Activated CD8-positive, alpha-beta memory T cell treated with anti-CD3 and anti-CD28 coated beads, Interleukin-2, amount 10 ng/mL, durations not matched to agents 7 days and 5 days (primary cell): ENCODE measurements at places on chromosomes 7 and 10. TPM values are rescaled to one million over a fixed set of nuclear protein-coding genes. Genes with fewer than 3 reads are reported as not detected.

FAM185A gene
- 9.8 TPM for total RNA-seq

ELAPOR2 gene
- 3.3 TPM for total RNA-seq

FEZF1 gene
- total RNA-seq, result not detected

TUBAL3 gene
- not detected for total RNA-seq

EN2 gene
- not detected for total RNA-seq

POMZP3 gene
- 13.5 TPM for total RNA-seq
